H7 (cell line): ENCODE measurements at places on chromosomes 1 and 21. TPM values are rescaled to one million over a fixed set of nuclear protein-coding genes. Genes with fewer than 3 reads are reported as not detected.

Gene ST6GALNAC3
- total RNA-seq = 4.1 and 4.3 TPM in 2 replicates

Gene AMPD1
- 0.10 TPM in 1 of 2 replicates, not detected in the other for total RNA-seq

Gene GJB4
- not detected in 2 replicates for total RNA-seq

Gene TSPAN2
- 5.1 and 5.3 TPM in 2 replicates for total RNA-seq

Gene NPHS2
- not detected in 2 replicates for total RNA-seq

Gene S100A4
- 17.3 and 18.0 TPM in 2 replicates for total RNA-seq

Gene SERPINC1
- 1.7 TPM in 1 of 2 replicates, not detected in the other for total RNA-seq

Gene SLC5A9
- 6.4 and 6.7 TPM in 2 replicates for total RNA-seq

Gene PRDM16
- 0.69 and 1.1 TPM in 2 replicates for total RNA-seq

Gene TNNI3K
- 0.44 TPM in 1 of 2 replicates, not detected in the other for total RNA-seq

Gene CD1B
- total RNA-seq = not detected in 2 replicates

DNA sequence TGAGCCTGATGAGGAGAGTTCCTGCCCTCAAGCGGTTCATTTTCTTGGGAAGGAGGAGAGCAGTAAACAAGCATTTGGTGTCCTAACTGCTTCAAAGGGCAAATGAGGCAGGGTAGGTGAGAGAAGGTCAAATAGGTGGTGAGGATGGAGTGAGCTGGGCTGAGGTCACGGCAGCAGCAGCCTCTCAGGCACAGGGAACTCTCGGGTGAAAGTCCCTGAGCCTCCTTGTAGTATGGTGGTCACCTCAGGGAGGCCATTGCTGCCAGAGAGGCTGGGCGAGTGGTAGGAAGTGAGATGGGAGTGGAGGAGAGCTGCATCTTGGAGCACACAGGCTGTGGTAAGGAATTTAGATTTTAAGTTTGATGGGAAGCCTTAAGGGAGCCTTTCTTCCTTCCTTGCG lies 4.0 kb downstream of the ADARB1 start:
- DNase-seq = no peak

DNA sequence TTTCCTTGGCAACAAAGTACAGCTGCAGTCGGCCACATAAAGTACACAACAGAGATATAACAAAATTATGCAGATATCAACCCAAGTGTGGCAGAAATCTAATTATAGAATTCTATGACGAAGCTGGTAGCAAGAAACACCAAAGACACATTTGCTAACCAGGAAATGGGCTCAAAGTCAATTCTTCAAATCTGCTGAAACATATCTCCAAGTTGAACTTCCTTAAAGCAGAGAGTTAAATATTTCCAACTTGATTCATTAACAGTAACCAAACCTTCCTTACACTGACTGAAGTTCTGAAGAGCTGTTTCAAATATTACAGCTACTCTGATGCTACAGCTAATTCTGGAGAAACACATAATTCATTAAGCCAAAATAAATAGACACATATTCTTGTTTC lies 67.6 kb upstream of the SDC3 start:
- no peak for DNase-seq

DNA sequence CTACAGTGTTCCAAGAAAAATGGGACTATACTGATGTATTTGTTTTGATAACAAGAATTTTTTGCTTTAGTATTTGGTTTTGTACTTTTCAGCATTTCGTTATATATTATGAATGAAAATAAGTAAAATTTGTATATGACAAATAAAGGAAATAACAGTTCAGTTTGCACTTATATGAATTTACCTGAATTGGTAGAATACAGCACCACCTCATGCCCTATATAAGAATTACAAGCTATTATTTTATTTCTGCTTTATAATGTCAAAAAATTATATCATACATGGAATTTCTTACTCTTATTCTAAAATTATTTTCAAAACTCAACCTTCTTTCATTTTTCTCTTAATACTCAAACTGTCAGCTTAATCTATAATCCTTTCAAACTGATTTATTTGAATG lies 14.6 kb downstream of the EFCAB7 start:
- no peak for DNase-seq

DNA sequence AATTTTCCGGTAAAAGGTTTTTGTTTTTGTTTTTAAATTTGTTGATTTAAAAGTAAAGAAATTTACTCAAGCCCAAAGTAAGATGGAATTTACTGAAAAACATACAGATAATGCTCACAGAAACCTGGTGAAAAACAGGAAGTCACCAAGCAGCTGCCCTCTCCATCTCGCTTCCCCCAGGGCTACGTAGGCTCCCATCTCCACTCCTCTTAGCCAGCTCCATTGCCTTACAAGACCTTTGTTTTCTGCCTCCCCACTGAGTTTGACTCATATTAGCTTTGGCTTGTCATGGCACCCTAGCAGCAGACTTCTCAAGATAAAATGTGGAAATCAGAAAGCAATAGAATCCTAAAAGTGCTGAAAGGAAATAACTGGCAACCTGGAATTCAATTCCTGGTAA lies 57.9 kb downstream of the PHTF1 start:
- peak; percentile 54 for DNase-seq

GRCh38 chr1:1554926-1555915 lies 14.8 kb upstream of the TMEM240 start:
- no peak for DNase-seq

DNA sequence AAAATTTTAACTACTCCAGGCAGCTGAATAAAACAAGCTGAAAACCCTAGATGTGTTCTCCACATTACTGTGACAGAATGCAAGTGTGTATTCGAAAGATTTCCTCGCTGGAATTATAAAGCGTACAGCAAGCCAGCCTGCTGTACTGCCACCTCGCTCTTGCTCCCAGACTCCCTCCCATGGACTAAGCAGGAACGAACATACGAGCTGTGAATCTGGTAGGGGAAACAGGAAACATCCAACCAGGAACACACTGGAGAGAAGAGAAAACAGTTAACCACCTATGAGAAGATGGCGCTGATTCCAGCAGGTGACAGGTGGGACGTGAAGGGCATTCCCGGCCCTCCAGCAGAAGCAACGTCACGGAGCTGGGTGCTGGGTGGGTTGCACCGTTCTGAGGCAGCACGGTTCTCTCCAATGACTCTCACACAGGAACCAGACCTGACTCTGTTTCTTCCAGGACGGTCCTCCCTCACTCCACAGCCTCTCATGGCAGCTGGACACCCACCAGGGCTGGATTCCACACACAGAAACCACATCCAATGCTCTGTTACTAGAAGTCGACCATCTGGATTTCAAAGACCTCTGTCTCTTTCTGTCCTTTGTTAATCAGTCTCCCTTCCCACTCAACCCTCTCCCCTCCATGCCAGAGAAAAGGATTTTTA lies 219.2 kb downstream of the RERE start:
- DNase-seq = no peak

DNA sequence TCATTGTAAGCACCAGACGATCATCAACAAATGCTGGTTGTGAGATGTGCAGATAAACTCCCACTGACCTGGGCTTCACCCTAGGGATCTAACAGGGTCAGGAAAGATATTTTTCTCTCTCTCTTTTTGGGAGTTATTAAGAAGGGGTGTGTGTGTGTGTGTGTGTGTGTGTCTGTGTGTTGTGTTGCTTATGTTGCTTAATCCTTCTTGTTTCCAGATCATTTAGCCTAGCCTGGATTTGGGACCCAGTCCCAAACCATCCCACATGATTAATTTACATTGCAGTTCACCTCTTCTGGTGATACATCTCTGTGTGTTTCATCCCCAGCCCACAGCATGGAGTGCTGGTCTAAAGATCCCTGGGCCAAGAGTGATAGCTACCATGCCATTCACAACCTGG lies 122.8 kb upstream of the IPO9 start:
- DNase-seq = no peak

GRCh38 chr1:150127868-150128267 lies 21.8 kb upstream of the PLEKHO1 start:
- DNase-seq = no peak

DNA sequence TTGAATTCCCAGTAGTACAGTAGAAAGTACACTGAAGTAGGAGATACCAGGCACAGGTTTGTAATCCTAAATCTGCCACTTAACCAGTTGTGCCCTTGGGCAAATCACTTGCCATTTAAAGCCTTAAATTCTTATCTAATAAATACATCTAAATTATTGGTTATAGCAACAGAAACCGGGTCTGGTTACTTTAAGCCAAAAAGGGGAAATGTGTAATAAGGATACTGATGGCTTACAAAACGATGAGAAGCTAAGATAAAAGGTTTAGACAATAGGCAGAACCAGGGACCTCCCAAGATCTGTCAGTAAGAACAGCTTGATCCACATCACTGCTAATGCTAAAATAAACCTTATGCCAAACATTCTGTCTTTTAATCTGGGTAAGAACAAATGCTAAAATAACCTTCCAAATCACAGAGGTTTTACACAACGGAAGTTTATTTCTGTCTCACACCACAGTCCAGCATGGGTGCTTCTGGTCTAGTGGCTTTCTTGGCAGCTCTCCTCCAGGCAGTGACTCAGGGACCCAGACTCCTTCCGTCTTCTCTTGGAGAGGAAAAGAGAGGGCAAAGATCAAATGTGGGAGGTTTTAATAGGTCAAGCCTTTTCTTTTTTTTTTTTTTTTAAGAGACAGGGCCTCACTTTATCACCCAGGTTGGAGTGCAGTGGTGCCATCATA lies 16.5 kb upstream of the ZMYM1 start:
- no peak for DNase-seq

DNA sequence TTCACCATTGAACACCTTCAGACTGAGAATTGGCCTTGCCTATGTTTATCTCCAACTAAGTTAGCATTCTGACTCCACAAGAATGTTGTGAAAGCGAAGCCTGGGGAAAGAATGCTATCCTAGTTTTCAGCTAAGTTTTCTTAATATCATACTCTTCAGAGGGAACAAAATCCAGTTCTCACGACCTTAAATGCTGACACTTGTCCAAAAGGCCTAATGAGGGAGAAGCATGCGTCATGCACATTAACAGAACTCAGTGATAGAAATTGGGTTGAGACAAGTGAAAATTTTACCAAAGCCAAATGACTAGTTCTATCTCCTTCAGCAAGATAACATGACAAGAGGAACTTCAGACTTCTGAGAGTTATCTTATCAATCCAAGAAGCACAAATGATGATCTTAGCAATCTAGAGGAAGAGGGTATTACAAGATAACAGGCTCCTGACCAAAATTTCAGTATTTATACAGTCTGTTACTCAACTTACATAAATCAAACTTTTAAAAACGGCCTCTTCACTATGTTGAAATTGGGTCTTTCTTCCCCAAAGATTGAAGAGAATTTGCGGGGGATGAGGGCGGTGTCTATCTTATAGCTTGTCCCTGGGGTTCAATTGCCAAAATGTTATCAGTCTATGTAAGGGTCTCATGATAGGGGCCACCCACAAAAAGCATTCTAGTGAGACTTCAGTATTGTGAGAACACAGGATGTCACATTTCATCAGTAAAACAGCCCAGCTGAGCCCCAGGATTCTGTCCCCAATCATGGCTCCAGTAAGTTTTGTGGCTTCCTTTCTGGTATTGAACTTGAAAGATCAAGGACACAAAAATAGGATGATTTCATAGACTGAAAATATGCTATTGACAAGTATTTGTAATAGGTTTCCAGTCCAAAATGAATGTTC lies 26.5 kb upstream of the SLC45A3 start:
- DNase-seq = no peak

DNA sequence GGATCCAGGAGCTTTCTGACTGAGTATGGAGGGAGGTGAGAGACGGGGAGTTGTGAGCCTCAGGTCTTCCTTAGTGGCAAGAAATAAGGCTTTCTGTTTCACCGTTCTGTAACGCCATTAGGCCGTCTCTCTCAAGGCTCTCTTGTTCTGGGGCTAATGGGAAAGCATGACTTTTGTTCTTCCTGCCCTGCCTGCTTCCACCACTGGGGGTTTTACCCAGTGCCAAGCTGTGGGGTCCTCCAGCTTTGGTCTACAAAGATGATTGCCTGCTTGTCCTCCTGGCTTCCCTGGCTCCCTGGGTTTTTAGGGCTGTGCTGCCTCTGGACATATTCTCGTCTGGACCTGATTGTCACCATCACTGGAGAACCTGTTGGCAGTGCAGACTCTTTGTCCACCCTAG lies 74.8 kb upstream of the TINAGL1 start:
- DNase-seq = peak; percentile 48

DNA sequence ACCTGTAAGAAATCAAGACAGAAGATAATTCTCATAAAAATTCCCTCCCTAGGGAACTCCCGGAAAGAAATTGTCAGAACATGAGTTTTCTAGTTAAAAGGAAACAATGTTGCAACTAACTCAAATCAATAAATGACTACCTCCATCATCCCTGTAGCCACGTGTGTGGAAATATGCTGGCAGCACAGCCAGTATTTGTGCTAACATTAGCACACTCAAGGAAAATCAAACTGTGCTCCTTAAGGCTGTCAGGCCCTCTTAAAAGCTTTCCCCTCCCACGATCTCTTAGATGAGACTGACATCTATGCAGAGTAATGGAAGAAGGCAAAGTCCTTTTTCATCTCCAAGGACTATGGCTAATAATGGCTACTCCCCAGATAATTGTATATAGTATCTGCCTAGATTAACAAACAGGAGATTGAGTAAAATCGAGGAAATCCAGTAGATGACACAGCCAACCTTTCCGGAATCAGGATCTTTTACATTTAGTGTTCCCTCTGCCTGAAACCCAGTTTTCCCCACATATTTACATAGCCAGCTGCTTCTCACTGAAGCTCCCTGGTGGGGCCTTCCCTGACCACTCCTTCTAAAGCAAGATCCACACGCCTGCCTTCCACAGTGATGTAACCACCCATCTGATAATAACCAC lies 50.9 kb upstream of the NR5A2 start:
- no peak for DNase-seq

- no peak for DNase-seq
These were observed 838 bp downstream of the TTC34 start for GRCh38 chr1:2800664-2801045.

DNA sequence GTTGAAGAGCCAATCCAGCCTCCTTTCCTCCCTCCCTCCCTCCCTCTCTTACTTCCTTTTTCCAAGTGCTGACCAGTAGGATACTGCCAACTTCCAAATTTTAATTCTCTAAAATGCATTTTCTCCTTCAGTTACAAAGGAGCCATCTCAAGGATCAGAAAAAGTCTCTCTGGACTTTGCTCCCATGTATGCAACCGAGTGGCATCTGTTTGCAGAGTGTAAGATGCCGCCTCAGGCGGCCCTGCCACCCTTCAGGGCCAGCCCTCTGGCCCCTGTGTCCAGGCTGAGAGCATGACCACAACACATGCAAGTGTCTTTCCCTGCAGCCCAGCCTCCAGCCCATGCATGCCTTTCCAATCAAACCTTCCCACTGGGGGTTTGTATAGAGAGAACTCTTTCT lies 205.3 kb upstream of the RAB4A start:
- DNase-seq = no peak

DNA sequence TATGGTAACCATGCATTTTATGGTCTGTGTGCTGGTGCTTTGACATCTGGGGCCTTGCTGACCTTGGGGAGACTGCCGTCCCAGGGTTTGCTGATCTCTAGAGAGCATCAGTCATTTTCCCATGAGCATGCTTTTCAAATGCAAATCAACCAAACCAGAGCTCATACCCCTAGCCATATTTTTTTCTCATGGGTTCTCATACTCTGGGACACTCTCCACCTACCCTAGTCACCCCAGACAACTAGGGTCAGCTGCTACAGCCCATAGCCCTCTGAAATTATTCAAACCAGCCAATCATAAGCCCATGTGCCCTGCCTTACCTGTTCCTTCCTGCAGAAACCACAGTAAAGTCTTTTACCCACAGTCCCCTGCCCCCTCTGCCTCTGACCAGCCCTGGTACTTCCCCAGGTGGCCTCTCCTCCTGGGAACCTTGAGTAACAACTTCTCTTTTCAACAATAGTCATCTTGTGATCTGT lies 132.0 kb downstream of the MAP3K21 start:
- DNase-seq = no peak
